NCI-H446 treated with DMSO at 0.1 percent for 48 hours (cell line): ENCODE measurements at places on chromosomes 5 and 9.

DNA sequence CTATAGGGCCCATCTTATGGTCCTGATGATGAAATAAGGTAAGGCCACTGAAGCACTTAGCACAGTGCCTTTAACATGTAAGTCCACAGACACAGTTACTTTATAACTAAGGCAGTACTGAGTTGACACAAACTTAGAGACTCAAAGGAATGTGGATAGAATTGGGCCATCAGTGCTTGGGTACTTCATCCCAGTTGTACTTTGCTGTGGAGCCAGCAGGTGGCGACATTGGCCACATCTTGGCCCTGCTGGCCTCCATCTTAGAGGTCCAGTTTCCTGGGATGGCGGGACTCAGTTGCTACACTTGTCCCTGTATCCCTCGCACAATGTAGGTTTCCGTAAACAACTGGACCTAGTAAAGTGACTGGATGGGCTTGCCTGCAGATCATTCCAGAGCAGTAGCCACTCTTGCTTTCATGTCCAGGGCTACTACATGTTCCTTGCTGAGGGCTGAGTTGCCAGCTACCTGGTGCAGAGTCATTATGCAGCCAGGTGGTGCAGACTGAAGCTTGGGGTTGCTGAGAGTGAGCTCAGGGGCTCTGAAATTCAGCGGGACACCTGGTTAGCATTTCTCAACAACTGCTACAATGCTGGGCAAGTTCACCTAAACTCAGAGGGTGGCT, 10.6 kb downstream of the MTAP start:
- DNase-seq: peak; percentile 18

- no peak for DNase-seq
Observed at GRCh38 chr9:68777070-68777763, 72.2 kb downstream of the PIP5K1B start.

DNA sequence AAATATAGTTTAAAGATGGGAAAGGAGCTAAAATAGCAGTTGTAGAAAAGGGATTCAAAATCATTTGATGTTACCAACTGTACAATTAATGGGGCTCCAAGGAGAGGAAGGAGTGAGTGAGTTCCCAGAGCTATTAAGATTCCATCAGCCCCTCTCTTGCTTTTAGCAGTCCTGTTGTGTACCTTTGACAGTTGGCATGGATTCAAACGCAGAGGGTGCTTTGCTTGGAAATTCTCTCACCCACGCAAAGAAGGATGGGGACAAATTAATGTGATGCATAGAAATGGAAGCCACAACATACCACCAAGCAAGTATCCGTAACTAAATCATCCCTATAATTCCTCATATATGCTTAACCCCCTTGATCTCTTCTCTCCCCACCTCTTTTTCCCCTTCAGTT, 461.3 kb downstream of the EBF1 start:
- no peak for DNase-seq

GRCh38 chr9:125604196-125604595, 102.8 kb downstream of the MAPKAP1 start:
- no peak for DNase-seq

GRCh38 chr9:128917151-128917849, 3.5 kb upstream of the PHYHD1 start:
- DNase-seq: peak; percentile 29
